GM12864 (cell line): ENCODE measurements at places on chromosomes 2 and 18.

GRCh38 chr2:71692621-71693277 is 239.4 kb downstream of the DYSF start:
- no peak for DNase-seq

DNA sequence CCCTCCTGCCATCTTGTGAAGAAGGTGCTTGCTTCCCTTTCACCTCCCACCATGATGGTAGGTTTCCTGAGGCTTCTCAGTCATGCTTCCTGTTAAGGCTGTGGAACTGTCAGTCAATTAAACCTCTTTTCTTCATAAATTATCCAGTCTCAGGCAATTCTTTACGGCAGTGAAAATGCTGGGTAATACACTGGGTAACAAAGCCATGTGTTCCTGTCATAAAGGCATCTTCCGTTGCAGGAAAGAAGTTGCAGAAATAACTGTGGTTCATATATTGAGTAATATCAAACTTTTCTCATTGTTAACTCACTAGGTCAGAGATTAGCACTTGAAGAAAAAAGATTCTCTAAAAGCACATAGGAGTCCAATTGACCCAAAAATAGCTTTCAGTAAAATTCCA is 163.9 kb upstream of the HNMT start:
- no peak for DNase-seq

DNA sequence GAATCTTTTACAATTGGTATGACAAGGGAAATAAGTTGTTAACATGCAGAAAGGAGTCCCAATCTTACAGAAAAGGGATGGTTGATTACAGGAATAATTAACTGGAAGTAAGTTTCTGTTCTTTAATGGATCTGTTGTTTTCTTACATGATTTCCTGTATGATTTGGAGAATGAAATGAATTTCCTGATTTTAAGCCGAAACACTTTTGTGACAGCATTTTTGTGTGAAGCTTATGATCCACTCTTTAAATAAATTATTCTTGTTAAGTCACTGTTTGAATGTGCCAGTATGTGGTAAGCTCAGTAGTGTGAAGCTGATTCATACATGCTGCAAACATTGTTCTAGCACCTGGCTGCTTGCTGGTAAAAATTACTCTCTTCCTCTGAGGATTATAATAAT is 516.2 kb downstream of the DCDC2C start:
- no peak for DNase-seq

- DNase-seq, result no peak
Measured at GRCh38 chr2:235784788-235785187, 290.9 kb downstream of the AGAP1 start.

GRCh38 chr18:49970319-49970718 is 157.0 kb upstream of the ACAA2 start:
- no peak for DNase-seq

DNA sequence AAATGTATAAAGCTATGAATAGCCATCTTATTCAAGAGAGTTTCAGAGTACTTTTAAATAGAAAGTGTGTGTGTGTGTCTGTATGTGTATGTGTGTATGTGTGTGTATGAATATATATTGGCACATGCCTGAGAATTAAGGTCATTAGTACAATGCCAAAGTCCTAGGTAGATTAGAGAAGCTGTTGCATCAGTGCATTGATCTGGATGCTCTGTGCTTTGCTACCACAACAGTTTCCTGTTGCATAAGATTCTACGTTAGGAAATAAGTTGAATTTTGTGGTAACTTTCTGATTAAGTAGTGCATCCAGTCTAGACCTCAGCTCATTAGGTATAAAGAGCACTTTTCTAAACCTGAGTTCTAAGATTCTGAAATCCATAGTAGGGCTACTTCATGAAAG is 1102.8 kb upstream of the KLHL29 start:
- no peak for DNase-seq

- DNase-seq, result no peak
Measured at GRCh38 chr2:200040831-200041230, 85.4 kb downstream of the MAIP1 start.
